ENCODE measurements at places on chromosomes 16 and 17.

DNA sequence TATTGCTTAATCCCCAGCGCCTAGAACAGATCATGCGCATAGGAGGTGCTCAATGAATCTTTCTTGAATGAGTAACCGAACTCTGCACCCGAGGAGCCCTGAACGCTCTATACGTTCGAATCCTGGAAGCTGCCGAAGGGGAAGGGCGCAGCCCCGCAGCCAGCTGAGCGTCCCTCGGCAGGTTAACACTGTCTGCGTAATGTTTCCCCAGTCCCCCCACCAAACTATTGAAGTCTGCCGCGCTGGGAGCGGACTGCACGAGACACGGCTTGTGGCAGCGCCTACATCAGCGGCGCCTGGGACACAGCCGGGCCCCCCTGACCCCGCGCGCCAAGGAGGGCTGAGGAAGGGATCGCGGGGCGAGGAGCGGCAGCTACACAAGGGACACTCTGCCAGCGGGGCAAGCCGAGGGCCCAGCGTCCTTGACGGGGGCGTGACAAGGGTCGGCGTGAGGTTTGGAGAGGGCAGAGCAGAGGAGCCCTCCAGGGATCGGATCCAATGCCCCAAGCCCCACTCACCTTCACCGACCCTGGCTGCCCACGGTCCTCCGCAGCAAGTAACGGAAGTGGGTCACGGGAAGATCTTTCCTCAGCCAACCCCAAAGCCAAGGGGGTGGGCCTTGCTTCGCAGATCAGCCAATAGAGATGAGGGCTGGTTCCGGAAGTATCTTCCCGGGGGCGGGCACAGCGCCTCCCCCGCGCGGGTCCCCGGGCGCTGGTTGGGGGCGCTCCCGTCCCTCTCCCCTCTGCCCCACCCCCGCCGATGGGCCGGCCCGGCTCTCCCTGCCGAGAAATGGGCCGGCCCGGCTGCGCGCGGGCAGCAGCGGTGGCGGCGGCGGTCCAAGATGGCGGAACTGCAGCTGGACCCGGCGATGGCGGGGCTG lies at the start of the genes ATP5PD and KCTD2:
TSS of gene ATP5PD (minus strand) at position 563 of the 883 bp plus-strand sequence. CDS start 4,319 bp downstream, outside the sequence.
TSS of gene KCTD2 (plus strand) at position 819 of the 883 bp plus-strand sequence. CDS start at position 845, 26 bp downstream.
- DNase-seq = peak; percentile 97

DNA sequence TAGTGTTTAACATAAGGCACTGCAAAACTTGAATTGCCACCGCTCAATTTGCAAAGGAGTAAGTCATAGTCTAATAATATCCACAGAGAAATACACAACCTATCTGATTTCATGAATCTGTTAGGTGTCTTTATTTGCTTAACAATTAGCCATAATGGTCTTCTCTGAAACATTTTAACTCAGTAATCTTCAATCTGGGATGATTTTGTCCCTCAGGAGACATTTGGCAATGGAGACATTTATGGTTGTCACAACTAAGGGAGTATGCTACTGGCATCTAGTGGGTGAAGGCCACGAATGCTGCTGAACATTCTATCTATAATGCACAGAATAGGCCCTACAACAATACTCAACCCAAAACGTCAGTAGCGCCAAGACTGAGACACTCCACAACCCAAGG lies 4.3 kb downstream of the UBE2G1 start:
- no peak for DNase-seq

DNA sequence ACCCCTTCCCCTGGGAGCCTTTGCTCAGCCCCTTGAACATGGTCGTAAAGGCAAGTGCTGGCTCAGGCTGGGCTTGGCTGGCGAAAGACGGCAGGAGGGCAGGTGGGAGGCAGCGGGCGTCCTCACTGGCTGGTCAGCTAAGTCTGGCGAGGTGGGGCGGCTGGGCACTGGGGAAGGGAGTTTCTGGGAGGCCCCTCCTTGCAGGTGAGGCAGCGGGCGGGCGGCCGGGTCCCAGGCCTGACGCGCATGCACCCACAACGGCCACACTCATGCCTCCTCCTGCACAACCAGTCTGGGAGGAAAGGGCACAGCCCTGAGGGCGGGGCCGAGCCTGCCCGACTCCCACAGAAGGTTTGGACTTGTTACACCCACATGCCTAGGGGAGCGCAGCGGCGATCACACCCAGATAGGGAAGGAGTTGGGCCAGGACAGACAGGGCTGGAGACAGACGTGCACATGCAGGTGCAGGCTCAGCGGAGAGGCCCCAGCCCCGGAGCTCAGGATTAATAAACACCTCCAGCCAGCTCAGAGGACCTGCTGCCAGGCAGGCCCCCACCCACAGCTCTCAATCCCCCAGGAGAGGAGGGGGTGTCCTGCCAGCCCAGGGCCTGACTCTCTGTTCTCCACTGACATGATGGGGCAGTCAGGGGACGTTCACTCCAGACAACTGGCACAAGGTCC lies at the start of gene EVPL:
TSS of gene EVPL (minus strand) at position 148 of the 681 bp plus-strand sequence. CDS start at position 40, 108 bp downstream.
- no peak for DNase-seq

DNA sequence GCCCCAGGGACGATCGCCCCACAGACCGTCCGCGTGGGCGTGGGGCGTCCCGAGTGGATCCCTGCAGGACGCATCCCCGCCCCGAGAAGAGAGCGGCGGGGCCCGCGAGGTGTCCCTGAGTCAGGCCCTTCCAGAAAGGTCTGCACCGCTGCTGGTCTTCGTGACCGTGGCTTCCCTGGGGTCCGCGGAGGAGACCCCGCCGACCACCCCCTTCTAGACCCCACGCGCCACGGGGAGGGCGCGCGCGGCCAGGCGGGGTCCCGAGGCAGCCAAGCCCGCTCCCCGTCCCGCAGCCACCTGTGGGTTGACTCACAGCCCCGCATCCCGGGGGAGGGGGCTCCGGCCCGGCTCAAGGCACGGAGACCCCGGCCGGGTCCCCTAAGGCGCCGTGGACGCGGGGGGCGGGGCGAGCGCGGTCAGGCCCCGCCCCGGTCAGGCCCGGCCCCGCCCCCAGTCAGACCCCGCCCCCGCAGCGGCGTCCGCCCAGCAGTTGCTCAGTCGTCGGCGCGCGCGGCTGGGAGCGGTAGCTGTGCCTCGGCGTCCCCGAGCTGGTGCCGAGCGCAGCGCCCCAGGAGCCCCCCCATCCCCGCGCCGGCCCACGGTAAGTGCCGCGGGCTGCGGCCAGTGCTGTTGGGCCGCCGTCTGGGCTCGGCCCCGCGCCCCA lies at the start of gene BAIAP3:
TSS of gene BAIAP3 (plus strand) at position 497 of the 664 bp plus-strand sequence. CDS start 4,905 bp downstream, outside the sequence.
- DNase-seq = no peak

GRCh38 chr16:67449739-67450138 lies 18.8 kb downstream of the HSD11B2 start:
- DNase-seq = no peak

DNA sequence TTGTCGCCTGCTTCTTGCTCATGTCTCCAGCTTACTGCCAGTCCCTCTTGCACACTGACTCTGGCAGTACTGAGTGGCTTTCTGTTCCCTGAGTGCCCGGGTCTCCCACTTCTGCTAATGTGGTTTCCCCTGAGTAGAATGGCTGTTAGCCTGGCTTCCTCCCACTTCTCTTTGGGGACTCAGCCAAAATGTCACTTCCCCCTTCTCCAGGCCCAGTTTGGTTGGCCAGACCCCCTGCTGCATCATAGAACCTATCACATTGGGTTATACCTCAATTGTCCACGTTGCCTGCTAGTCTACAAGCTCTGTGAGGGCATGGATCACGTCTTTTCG lies 304.4 kb downstream of the HS3ST3B1 start:
- DNase-seq = no peak

GRCh38 chr17:76506408-76507345 lies 5.5 kb upstream of the RHBDF2 start:
- DNase-seq = peak; percentile 48

DNA sequence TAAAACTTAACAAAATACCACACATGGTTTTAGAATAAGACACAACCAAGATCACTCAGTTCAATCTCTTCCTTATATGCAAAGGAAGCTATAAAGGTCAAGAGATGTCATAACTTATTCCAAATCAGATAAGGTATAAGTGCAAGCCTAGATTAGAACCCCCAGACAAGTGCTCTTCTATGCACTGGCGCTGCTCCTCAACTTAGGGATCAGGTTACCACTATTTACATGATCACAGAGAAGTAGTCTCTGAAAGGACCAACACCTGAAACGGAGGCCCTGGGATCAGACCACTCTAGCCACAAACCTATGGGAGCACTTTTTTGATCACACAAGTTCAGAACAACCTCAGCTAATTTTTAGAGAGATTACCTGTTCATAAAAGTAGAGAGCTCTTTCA lies 16.6 kb downstream of the COPS3 start:
- DNase-seq = no peak

GRCh38 chr16:4703906-4704305 lies 10.5 kb downstream of the NUDT16L1 start:
- no peak for DNase-seq

DNA sequence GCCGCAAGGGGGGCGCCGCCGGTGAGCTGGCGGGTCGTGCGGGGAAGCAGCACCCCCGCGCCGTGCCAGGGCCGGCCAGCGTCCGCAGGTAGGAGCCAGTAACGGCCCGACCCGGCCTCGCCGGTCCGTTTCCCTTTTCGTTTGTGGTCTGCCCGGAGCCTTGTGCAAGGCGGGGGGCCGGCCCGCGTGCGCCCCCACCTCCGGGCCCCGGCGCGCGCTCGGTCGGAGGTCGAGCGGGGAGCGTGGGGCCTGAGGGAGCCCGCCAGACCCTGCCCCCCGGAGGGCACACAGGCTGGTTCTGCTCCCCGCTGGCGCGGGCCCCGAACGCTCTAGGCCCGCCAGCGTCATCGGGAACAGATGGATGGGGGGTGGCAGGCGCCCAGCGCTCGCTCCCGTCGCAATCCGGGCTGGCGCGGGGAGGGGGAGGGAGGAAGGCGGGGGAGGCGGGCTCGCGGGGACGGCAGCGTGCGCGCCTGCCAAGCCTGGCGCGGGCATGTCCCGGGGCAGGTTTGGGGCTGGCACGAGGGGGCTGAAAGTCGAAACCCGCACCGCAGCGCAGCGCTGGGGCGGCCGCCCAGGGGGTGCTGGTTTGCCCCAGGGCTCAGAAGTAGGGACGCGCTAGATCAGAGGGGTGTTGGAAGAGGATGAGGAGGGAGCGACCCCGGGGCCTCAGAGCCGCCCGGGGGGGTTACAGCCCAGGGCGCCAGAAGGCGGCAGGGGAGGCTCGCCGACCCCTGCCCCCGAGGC lies 1.5 kb upstream of the GSE1 start:
- peak; percentile 88 for DNase-seq

GRCh38 chr17:76388966-76389888 lies 4.8 kb downstream of the SPHK1 start:
- no peak for DNase-seq

DNA sequence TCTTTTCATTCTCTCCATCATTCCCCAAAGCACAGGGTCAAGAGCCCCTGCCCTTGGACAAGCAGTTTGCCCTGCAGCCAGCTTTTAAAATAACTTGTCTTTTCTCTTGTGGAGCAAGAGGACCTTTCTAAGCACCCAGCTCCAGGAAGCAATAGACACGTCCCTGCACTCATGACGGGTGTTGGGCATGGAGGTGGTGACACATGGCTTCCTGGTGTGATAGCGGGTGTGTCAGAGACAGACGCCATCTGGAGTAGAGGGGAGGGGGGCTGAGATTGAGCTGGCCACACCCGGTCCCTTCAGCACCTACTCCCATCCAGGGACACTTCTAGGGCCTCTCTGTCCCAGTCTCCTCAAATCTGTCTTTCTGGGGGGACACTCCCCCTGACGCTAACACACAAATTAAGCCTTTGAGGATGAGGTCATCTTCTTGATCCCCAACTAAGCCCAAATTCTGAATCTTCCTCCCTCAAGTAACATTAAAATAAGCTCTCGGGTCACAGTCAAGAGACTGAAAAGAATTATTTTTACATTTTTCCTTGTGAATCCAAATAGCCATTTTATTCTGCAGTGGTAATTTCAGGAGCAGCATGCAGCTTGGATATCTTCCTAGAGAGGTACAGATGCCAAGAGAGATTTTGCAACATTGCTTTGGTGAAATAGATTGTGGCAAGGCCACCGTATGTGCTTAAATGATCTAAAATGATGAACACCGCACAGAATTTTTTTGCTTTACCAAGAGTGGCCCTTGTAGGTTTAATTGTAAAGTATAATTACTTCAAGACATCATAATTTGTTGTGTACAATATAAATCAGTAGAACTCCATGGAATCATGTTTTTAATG lies 216.6 kb upstream of the IRX3 start:
- DNase-seq = peak; percentile 85

DNA sequence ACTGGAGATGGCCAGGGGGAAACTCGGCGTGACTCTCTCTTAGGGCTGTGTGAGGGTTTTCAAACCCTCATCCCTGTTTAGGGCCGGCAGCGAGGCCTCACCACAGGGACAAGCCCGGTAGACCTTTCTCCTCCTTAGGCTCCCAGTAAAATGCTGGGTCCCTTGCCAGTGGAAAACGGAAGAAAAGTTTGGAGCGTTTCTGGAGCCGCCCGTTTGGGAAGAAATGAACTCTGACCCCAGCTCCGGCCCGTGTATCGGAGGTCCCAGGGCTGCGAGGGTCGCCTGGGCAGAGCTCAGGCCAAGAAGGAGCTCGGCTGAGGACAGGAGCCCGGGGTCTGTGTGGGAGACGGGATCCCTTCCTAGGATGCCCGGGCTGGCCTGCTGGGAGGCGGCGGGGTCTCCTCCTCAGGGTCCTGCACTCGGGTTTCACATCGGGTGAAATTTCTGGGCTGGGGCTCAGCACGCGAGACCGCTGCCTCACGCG lies 23.2 kb downstream of the ZNF213 start:
- no peak for DNase-seq

- DNase-seq = no peak
These were observed 2.5 kb upstream of the ZNF423 start for GRCh38 chr16:49858200-49859124.

DNA sequence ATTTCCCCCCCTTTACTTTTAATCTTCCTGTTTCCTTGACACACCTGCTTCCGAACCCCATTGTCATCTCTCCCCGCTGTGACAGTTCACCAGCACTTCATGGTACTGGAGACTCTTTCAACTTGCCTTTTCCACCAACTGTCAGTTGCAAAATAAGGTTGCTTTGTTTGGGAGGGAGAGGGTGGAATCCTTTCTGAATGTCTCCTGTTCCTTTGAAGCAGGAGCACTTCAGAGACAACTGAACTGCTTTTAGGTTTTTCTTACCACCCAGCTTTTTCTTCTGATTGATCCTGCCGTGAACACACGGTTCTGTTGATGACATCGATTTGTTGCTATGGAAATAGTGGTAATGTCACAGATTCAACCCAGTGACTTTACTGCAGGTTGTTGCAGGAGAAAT lies 42.0 kb downstream of the RPA1 start:
- DNase-seq = no peak

GRCh38 chr16:3085868-3086595 lies 13.1 kb downstream of the ZSCAN10 start:
- no peak for DNase-seq

- DNase-seq = peak; percentile 9
These were observed 8.3 kb upstream of the ZNF750 start for GRCh38 chr17:82848022-82848592.

- peak; percentile 62 for DNase-seq
These were observed 53.0 kb downstream of the GPRC5B start for GRCh38 chr16:19831678-19832077.

Measured in AG10803 (cell line).